ENCODE measurements at places on chromosomes 7 and 10.

DNA sequence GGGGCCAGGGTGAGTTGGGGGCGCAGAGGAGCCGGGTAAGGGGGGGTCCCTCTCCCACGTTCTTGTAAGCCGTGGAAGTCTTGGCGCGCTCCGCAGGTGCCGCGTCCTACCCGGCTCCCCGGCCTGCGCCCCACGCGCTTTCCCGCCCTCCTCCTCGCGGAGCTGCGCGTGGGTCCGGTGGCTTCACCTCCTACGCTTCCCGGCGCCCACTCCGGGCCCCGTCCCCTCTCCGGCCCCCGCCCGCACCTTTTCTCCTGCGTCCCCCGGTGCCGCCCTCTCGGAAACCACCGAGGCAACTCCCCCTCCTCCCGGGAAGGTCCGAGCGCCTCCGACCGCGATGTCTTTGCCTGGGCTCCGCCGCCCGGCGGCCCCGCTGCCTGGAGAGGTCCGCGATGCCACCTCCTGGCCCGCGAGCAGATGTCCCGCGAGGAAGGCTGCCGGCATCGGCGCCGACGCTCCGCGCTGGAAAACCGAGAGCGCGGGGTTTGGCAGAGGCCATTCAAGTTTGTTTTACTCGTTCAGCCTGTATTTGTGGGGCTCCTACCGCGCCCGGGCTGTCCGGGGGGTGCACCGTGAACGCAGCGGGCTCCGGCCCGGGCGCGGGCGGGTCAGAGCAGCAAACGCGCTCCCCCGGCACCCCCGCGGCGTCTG, 2.4 kb upstream of the NKX6-2 start:
- DNase-seq = no peak

- no peak for DNase-seq
These were observed at the start of gene GIMAP8 for GRCh38 chr7:150450491-150451001. Gene GIMAP8, plus strand, starts transcription at chr7:150450630. Its CDS starts 16,069 bp downstream, at chr7:150466699.

- no peak for DNase-seq
These were observed 152.0 kb upstream of the LRGUK start for GRCh38 chr7:133975130-133975529.

GRCh38 chr7:80288175-80289122, 153.8 kb downstream of the GNAI1 start:
- DNase-seq = no peak

All from activated CD8-positive, alpha-beta memory T cell treated with anti-CD3 and anti-CD28 coated beads for 48 hours (primary cell).